ENCODE measurements at places on chromosomes 4 and X.

DNA sequence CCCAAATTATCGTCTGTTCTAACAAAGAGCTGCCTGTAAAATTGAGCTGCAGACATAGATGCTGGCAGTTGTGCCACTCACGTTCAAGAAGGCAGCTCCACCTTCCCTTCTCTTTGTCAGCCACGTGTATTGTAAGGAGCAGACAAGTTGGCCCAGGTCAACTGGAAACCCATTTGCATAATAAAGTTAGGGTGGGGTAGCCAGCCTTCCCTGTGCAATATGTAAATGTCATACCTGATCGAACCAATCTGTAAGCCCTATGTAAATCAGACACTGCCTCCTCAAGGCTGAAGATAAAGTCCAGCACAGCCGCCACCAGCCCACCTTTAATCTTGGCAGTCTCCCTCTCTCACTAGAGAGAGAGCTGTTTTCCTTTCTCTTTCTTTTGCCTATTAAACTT lies 117.2 kb downstream of the TMEM144 start:
- DNase-seq = peak; percentile 4

- no peak for DNase-seq
Observed at GRCh38 chr4:17687237-17687857, 72.9 kb downstream of the MED28 start.

- DNase-seq = no peak
Observed at GRCh38 chr4:80096175-80096850, 23.3 kb upstream of the ANTXR2 start.

DNA sequence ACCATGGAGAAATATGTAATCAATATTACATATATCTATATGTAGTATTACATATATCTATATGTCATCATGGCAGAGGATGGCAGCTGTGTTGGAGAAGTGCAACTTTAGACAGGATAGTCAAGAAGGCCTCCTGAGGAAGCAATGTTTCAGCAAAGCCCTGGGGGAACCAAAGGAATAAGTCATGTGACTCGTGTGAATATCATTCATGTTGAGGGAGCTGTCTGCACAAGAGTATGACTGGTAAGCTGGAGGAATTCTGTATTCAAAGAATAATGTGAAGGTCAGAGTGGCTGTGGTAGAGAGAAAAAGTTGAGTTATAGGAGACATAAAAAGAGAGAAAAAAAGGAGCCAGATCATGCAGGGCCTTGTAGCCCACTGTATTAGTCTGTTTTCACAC lies 92.9 kb upstream of the EDNRA start:
- no peak for DNase-seq

GRCh38 chr4:78645853-78646757 lies 94.5 kb downstream of the ANXA3 start:
- peak; percentile 67 for DNase-seq
